ENCODE measurements at places on chromosomes 12 and 14.
A peak's percentile ranks its signal among the peaks of the same experiment; 100 is the strongest.

- no peak for DNase-seq
Measured at GRCh38 chr12:107598906-107599305, 86.7 kb upstream of the PWP1 start.

DNA sequence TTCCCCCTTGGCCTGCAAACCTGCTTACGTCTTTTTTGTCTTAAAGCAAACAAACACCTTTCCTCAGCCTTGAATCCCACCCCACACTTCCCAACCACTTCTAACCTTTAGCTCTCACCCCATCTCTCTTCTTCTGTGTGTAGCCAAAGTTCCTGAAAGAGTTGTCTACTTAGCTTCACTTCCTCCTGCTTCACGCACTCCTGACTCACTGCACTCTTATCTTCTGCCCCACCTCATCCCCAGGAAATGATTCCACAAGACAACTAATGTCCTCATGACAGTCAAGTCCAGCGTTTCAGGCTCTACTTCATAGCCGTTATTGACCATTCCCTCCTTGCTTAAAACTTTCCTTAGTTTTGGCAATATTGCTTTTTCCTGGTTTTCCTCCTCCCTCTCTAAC lies 22.4 kb downstream of the EIF2B2 start:
- DNase-seq: no peak

DNA sequence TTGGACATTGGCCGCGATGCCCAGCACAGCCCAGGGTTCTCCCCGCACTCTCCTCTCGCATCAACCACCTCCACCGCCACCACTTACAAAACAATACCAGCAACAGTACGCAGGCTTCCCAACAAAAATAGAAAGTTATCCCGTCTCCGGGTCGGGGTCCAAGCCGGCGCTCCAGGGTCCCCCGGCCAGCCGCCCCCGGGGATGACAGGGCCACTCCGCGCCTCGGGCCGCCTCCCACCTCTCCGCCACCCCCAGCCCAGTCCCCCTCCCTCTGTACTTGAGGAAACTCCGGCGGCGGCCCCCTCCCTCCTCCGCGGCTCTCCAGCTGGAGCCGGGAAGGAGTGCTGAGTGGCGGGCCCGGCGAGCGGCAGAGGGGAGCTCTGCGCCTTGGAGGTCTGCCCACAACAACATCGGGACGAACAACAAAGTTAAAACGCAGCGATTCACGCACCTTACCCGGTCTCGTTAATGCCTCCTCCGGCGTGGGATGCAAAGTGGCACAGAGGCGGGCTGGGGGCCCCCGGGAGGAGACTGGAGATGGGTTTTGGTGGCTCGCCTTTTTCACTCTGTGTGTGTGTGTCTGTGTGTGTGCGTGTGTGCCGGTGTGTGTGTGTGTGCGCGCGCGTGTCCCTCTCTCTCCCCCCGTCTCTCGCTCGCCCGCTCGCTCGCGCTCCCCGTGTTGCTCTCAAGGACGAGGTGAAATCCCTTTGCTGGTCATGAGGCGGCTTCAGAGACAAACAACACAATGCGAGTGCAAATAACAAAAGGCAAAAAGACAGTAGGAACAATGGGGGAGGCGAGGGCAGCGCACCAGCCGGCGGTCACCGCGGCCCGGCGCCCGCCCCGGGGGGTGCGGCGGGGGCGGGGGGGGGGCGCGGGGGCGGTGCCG lies 386.8 kb downstream of the BCAT1 start:
- DNase-seq: no peak

- no peak for DNase-seq
Measured at GRCh38 chr12:124098887-124099286, 125.9 kb downstream of the ZNF664 start.

DNA sequence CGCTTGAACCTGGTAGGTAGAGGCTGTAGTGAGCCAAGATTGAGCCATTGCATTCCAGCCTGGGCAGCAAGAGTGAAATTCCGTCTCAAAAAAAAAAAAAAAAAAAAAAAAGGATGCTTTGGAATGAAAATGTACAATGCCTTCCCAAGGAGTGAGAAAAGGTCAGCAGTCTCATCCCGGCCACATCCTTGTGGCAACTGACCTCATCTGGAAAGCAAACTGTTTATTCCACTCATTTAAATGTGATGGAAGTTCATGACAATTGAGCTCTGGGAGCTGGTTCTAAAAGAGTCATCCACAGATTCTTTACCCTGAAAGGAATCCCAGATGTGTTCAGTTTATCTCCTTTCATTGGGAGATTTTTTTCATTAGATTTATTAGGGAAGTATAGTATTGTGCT lies 19.4 kb upstream of the LIMA1 start:
- DNase-seq: no peak

GRCh38 chr12:42201063-42201462 lies 37.0 kb downstream of the YAF2 start:
- DNase-seq: no peak

- peak; percentile 91 for DNase-seq
Measured at GRCh38 chr12:1474041-1474573, 120.3 kb downstream of the FBXL14 start.

DNA sequence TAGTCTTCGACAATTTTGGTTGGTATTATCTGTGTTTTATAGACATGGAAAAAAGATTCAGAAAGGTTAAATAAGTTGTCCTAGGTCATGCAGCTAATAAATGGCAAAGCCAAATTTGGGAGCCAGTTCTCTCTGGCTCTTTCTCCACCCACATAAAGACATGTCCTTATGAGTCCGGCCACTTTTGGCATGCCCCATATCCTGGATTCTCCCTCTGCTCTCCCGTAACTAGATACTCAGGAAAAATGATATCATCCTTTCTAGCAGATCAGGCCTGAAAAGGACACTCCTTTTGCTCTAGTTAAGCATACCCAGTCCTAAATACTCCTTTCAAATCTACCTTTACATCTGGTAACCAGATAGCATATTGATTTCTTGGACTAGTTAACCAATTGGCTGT lies 64.4 kb downstream of the TTLL5 start:
- no peak for DNase-seq

DNA sequence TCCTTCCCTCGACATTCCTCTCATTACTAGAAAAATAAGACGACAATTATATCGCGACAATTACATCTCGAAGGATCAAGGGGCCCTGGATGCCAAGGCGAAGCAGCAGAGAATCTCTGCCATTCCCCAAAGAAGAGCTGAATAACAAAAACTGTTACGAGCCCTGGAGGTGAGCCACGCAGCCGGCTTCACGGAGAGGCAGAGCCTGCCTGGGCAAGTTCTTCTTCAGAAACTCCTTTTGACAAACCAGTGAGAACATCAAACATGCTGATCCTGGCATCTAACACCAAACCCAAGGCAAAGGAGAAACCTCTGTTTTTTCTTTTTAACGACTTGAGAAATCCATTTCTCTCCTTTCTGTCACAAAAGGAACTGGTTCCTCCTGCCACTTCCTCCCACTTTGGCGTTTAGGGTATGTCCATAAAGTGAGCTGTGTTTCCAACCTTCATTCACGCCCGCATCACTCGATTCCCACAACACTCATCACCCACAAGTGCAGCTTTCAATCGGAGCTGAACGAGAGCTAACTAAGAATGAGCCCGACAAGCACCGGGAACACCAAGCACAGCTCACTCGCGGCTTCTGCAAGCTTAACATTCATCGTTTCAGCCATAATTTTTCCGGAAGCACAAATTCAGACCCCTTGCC lies 21.5 kb downstream of the CCDC88C start:
- no peak for DNase-seq

- DNase-seq: no peak
Measured at GRCh38 chr14:97456958-97457357, 659.8 kb downstream of the VRK1 start.

DNA sequence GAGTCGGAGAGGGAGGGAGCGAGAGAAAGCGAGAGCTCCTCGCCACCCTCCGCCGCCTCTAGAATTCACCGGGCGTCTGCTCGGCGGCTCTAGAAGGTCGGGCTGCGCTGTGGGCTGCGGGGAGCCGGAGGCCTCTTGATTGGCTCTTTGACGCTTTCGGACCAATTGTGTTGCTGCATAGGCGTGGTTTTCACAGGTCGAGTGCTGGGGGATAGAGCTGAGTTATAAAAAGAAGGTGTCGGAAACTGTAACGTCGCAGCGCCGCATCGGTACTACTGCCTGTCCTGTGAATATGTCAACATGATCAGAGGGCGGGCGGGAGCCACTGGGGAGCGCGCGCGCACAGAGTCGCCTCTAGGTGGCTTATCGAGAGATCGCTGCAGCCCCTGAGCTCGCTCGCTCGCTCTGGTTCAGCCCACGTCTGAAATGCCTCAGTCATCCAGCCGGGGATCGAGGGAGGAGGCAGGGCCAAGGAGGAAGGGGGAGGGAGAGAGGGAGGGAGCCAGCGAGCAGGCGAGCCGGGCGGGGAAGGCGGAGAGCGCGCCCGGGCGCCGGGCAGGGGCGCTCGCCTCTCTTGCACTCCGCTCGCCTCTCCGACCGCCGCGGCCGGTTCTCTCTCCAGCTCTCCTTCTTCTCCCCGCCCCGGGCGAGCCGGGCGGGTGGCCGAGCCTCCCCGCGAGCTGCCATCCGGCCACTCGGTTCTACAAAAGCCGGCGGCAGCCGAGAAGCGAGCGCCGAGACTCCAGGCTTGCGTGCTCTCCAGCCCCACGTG lies at the start of gene TBX3:
Gene TBX3 (minus strand): TSS at position 78 of the 772 bp plus-strand sequence. CDS start 975 bp downstream, outside the sequence.
- peak; percentile 99 for DNase-seq

DNA sequence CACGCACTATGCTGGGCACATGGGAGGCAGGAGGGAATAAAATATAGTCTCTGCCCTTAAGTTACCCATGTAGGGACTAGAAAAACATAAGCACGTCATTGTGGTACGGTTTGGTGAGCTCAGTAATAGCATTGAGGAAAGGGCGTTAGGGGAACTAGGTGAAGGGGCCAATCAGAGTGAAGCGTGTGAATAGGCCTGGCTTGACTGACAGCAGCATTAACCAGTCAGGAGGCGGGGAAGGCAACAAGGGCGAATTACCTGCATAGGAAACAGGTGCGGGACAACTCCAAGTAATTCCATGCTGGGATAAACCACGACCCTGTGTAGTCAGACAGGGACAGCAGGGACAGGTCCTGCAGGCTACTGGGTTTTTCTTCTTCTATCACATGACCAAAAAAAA lies 107.7 kb downstream of the UNC79 start:
- DNase-seq: no peak

GRCh38 chr14:85444635-85445034 lies 85.3 kb upstream of the FLRT2 start:
- no peak for DNase-seq

GRCh38 chr14:105487449-105487985 lies 831 bp downstream of the CRIP1 start:
- DNase-seq: no peak

GRCh38 chr14:23174296-23175184 lies 8.9 kb downstream of the SLC7A8 start:
- no peak for DNase-seq

- no peak for DNase-seq
Measured at GRCh38 chr14:90426663-90427062, 29.8 kb downstream of the CALM1 start.

DNA sequence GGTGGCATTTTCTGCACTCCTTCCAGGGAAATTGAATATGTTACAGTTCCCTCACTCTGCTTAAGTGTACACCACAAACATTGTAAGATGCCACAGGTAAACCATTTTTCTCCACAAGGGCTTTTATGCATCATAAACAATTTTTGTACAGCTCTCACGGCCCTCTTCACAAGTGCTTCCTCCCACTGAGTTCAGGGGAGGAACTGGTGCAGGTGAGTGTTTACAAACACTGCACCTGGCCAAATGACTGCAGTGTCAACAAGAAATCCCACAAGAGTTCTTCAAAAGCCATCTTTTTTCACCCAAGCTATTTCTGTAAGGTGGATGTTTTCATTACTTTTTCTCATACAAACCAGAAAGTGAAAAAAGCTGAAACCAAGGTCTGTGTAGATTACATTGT lies 973.2 kb downstream of the AACS start:
- no peak for DNase-seq

DNA sequence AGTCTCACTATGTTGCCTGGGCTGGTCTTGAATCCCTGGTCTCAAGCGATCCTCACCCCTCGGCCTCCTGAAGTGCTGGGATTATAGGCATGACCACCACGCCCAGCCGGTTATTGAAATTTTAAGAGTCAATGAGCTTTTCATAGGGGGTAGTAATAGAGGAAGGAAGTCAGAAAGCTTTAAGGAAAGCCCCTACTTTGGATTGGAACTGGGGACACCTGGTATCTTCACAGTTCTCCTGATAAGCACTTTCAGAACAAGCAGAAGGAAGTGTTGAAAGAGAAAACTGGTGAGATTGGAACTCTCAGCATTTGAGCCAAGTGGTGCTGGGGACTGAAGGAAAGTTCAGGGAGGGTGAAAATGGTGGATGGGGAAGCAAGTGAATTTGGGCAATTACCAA lies 5.1 kb downstream of the SLC4A8 start:
- no peak for DNase-seq

- no peak for DNase-seq
Measured at GRCh38 chr12:51511546-51512260, 79.3 kb upstream of the SCN8A start.

- no peak for DNase-seq
Measured at GRCh38 chr14:66645716-66646115, 137.8 kb downstream of the GPHN start.

- no peak for DNase-seq
Measured at GRCh38 chr12:116009805-116010204, 267.7 kb downstream of the MED13L start.
